ENCODE measurements at places on chromosomes 13 and 19.

GRCh38 chr19:17325881-17326594, 8.6 kb downstream of the ANO8 start:
- no peak for DNase-seq

DNA sequence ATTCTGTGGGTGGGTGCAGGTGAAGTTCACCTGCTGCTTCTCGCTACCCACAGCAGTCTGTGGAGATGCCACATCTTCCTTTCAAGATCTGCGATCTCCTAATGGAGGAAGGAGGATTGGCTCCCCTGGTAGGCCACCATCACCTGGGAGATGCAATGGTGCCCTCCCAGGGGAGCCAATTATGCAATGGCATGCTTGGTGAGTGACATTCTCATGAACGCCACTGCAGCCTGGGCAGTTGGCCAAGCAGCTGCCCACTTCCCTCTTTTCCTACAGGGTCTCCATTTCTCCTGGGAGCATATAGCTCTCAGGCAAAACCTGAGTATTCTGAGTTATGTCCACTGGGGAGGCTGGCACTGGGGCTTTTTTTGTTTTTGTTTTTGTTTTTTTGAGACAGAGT, 83.5 kb upstream of the KCTD15 start:
- no peak for DNase-seq

DNA sequence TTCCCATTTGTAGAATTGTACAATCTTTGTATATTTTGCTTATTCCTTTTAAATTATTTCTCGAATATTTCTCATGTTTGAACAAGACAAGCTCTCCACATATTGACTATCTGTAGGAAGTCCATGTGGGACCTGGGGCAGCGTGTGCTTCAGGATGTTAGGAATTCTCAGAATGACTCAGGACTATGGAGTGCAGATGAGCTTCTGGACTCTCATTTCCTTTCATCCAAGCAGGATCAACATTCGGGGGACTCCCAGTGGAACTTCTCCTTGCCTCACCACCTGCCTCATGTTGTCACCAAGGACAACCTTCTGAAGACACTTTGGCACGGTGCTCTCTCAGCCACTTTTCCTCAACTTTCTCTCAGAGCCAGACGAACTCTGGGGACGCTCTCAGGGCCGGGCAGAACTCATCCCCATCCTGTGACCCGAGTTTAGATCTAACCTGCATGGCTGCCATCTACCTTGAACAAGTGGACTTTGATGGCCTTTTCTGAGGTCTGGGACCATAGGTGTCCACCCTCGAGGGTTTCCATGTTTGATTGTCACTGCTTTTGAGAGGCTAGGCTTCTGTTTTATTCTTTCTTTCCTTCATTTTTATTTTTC, 441.7 kb downstream of the IRS2 start:
- DNase-seq, result no peak

- no peak for DNase-seq
These were observed 156.3 kb downstream of the SLITRK5 start for GRCh38 chr13:87827479-87827878.

- no peak for DNase-seq
These were observed 3.0 kb downstream of the IRS2 start for GRCh38 chr13:109783447-109783814.

- DNase-seq, result no peak
These were observed 33.6 kb downstream of the ZNF682 start for GRCh38 chr19:20005741-20006140.

DNA sequence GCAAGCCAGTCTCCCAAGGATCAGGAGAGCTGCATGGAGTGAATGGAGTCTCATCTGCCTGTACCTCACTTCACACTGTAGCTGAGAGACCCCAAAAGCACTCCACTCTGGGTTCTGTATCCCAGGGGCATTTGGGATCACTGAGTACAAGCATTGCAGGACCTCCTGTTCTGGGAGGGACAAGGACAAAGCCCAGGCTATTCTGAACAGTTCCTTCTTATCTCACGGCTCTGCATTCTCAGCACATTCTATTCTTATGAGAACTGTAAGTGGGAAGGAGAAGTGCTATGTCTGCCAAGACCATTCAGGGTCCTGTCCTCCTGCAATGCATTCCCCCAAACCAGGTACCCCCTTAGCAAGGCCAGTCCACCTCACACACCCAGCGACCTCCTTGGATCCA, 42.8 kb downstream of the RNF6 start:
- DNase-seq, result no peak

GRCh38 chr19:49017666-49018351, 918 bp upstream of the LHB start:
- no peak for DNase-seq

- DNase-seq, result no peak
These were observed 8.7 kb downstream of the IQCN start for GRCh38 chr19:18265582-18265981.

- no peak for DNase-seq
These were observed 2.3 kb downstream of the RPL13A start for GRCh38 chr19:49489601-49490167.

- no peak for DNase-seq
These were observed 52.0 kb downstream of the RAB20 start for GRCh38 chr13:110509478-110509926.

DNA sequence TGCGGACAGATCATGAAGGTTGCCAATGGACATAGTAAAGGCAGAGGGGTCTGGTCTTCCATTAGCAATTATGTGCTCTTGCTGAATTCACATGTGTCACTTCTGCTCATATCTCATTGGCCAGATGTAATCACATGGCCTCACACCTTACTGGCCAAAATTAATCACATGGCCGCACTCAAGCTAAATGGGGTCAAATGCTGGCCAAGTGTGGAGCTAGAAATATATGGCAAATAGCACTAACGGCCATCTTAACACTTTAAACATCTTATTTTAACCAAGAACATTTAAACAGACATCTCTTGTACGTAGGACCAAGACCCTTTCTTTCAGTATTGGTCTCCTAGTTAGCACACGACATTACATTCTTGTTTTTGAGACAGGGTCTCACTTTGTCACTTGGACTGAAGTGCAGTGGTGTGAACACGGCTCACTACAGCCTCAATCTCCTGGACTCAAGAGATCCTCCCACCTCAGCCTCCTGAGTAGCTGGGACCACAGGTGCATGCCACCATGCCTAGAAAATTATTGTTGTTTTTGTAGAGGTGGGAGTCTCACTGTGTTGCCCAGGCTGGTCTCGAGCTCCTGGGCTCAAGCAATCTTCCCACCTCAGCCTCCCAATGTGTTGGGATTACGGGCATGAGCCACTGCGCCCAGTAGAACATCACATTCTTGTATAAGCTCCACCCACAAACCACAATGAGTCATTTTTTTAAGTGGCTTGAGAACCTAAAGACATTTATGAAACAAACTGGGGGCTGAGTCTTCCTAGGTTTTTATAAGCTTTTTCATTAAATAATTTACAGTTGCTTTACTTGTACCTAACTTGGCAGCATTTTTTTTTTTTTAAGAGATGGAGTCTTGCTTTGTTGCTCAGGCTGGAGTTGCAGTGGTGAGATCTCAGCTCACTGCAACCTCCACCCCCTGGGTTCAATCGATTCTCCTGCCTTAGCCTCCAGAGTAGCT, 2.9 kb upstream of the PTOV1 start:
- DNase-seq, result no peak

- no peak for DNase-seq
These were observed 32.1 kb downstream of the SLC25A30 start for GRCh38 chr13:45385907-45386553.

DNA sequence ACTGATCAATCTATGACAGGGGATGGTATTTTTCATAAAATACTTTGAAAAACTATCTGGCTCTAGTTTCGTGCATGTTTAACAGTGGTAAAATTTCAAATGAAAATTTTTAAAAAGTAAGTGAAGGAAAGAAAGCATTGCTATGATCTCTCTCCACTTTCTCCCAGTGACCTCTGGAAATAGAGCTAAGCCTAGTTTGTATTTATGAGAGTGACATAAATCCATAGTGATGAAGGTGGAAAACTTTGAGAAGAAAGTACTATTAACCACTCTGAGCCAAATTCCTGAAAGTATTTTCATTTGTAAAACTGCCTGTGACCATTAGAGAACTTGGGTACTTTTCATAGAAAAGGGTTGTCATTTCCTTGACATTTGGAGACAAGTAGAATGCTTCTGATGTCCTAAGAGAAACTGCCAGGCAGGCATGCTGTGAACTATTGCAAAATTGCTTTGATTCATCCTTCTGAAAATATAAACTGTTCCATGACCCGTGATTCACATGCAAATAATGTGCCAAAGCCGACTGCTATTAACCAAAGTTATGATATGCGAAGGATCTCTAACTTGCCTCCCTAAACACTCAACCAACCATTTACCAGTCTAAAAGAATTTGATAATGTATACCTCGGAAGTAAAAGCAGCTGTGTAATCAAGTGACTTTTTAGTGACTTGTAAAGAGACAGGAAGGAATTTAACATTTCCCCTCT, 133.2 kb downstream of the VWA8 start:
- DNase-seq, result no peak

- DNase-seq, result no peak
These were observed at the start of gene P2RY11 for GRCh38 chr19:10111405-10111811. TSS of gene P2RY11 (plus strand) at chr19:10111693. CDS start at chr19:10111722, 29 bp downstream.

GRCh38 chr19:11416346-11417052, 2.6 kb downstream of the RGL3 start:
- no peak for DNase-seq

DNA sequence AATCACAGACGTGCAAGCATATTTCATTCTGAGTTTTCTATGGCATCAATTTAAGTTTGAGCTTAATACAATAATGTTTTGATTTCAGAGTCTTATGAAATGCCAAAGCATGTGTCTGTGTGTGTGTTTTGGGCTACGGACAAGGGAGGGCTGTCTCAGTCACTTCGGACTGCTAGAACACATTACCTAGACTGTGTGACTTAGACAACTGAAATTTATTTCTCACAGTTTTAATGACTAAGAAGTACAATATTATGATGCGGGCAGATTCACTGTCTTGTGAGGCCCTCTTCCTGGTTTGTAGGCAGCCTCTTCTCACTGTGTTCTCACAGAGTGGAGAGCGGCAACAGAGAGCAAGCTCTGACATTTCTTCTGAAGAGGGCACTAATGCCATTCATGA, 1202.0 kb downstream of the EFNB2 start:
- no peak for DNase-seq

GRCh38 chr19:55027472-55028337, 10.4 kb downstream of the GP6 start:
- no peak for DNase-seq

DNA sequence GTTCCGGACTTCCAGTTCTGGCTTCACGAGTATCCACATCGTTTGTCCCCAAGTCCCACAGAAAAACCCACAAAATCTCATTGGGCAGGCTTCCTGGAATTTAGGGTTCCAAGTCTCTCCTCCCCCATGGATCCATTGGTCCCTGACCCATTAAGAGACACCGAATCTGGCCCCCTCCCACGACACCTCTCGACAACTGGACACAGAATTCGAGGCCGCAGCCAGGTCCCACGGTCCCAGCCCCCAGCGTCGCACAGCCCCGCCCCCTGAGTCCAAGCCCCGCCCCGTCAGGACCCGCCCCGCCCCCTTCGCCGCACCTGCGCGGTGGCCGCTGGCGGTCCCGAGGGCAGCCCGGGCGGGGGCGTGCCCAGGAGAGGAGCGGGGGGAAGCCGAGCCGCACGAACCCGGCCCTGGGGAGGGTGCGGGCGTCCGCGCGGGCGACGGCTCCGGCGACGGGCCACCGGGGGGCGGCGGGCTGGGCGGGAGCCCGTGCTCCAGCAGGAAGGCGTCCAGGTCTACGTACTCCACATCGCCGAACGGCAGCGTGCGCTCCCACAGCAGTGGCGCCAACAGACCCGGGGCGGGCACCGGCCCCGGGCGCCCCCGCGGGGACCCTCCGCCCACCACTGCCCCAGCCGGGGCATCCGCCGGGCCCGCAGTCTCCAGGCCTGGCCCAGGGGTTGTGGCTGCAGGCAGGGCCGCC, 1.8 kb downstream of the DBP start:
- DNase-seq, result no peak

DNA sequence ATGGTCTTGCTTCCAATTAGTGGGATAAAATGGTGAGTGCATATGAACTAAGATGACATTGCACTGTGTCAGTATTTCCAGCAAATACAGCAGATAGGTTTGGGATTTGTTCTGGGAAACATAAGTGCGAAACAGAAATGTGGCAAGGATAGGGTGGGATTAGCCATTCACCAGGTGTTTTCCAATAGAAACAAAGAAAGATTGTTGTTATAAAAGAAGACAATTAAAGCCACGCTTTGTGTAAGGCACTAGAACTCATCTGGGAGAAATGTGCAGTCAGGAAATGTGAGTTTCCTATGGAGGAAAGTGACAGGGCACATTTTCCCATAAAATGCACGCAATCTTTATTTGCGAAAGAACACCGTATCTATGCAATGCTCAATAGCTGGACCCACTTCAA, 1547.8 kb downstream of the EFNB2 start:
- DNase-seq, result no peak

DNA sequence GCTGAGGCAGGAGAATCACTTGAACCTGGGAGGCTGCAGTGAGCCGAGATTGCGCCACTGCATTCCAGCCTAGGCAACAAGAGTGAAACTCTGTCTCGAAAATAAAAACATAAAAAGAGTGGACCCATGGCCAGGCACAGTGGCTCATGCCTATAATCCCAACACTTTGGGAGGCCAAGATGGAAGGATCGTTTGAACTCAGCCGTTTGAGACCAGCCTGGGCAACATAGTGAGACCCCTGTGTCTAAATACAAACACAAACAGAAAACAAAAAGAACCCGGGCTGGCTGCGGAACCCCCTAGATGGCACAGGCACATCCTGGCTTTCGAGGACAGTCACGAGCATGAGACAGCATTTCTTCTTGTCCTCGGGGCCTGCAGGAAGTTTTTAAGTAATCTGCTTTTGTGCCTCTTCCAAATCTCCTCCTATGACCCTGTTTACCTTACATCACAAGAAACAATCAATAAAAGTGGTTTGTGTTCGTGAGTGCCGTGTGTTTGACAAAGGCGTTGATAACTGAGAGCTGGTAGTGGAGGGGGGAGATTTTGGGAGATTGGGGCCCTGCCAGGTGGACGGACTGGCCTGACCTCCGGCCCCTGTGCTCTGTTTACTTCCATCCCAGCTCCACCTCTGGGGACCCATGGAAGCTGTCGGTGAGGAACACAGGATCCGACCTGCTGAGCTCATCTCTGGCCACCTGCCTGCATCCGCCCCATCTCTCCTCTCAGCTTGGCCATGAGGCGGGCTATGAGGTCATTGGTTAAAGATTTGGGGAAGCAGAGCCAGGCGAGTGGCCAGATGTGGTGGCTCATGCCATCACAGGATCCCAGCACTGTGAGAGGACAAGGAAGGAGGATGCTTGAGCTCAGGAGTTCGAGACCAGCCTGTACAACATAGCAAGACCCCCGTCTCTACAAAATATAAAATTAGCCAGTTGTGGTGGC, 5.9 kb upstream of the GDF15 start:
- DNase-seq, result no peak

DNA sequence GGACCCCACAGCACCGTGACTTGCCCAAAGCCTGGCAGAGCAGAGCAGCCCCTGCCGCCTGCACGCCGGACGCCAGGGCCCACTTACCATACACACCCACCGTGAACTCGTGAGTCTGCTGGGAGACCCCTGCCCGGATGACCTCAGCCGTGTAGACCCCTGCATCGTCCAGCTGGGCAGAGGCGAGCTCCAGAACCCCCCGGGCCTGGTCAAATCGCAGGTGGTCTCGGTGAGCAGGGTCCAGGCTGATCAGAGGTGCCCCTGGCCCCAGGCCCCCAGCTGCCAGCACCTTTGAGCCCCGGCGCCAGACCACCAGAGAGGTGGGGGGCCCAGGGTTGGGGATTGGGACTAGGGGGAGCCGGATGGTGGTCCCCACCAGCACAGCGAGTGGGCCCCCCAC, 873 bp downstream of the VSIG10L start:
- DNase-seq, result no peak

- no peak for DNase-seq
These were observed 10.2 kb downstream of the SMIM7 start for GRCh38 chr19:16649734-16650133.

GRCh38 chr19:30062065-30062906, 120.2 kb downstream of the URI1 start:
- DNase-seq, result no peak
